ENCODE measurements at places on chromosomes 7 and 10.

GRCh38 chr10:121848082-121848481, 79.7 kb downstream of the ATE1 start:
- no peak for DNase-seq

DNA sequence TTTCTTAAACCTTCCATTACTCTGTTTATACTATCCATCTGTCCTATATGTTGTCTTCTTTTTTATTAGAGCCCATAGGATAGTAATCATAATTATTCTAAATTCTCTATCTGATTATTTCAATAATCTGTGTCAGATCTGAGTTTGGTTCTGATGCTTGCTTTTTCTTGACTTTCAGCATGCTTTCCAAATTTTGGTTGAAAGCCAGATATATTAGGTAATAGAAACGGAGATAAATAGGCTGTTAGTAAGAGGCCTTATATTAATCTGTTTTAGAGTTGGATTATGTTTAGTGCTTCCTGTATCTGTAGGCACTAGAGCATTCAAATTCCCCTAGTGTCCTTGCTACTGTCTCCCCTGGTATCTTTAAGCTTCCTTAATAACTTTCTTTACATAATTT, 939.9 kb upstream of the GHITM start:
- no peak for DNase-seq

DNA sequence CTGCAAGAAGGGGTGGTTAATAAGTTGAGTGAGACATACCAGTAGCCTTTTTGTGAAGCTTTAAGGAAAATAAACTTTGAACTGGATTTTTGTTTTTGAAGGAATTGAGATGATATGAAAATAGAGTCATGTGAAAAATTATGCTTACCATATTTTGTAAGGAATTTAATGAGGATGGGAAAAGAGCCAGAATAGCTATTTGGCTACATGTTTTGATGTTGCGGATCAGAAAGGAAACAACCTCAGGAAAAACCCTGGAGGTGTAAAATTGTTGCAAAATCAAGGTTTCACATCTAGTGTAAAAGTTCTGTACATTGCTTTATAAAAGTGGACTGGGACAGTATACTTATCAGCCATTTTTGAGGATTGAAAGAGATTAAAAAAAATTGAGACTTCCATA, 15.0 kb downstream of the TBC1D12 start:
- DNase-seq: no peak

DNA sequence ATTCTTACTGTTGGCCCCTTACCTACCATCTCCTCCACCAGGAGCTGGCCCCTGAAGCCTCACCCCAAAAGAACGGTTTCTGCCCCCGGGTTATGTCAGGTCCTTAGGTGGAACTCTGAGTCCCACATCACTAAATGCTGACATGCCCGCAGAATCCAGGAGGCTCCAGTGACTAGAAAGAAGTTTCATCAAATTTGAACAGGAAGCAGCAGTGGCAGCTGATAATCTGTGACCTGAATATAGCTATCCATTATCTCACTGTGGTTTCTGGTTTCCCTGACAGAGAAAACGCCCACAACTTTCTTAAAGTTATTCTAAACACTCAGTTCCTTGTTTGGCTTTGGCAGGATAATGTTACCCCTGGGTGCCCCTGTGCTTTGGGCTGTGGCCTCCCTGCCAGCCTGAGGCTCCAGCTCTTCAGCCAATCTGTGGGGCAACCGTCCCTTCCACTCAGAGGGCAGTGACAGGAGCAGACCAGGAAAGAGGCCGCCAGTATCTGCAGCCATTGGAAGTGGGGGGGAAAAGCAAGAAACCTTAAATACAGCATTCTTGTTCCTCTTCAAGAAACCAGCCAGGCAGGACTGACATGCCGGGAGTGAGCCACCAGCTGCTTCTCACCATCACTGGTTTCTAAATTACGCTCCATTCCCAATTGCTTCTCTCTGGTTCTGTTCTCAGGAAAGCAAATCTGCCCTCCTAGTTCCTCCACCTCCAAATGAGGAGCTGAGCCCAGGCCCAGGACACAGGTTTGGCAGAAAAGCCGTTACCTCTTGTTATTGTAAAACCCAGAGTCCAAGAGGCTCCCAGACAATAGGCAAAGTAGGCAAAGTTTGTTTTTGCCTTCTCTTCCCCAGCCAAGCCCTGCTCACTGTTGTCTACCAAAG, 41.2 kb upstream of the VCL start:
- DNase-seq: peak; percentile 70

GRCh38 chr10:69655124-69655867, 25.2 kb downstream of the FAM241B start:
- DNase-seq: no peak

- no peak for DNase-seq
These were observed 40.5 kb downstream of the ENTPD1 start for GRCh38 chr10:95796504-95796903.

DNA sequence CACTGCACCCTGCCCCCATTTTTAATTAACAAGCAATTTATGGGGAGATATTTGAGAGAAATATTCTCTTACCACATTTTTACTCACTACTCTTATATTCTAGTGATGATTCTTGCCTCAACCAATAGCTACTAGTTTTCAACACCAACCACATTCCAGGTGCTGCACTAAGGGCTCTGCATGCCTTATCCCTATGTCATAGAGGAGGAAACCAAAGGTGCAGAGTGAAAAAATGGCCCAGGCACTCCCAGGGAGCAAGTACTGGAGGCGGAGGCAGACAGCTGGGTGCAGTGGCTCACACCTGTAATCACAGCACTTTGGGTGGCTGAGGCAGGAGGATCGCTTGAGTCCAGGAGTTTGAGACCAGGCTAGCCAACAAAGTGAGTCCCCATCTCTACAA, 35.5 kb upstream of the TPST1 start:
- DNase-seq: no peak

GRCh38 chr7:136693166-136694119, 175.0 kb upstream of the CHRM2 start:
- DNase-seq: no peak

DNA sequence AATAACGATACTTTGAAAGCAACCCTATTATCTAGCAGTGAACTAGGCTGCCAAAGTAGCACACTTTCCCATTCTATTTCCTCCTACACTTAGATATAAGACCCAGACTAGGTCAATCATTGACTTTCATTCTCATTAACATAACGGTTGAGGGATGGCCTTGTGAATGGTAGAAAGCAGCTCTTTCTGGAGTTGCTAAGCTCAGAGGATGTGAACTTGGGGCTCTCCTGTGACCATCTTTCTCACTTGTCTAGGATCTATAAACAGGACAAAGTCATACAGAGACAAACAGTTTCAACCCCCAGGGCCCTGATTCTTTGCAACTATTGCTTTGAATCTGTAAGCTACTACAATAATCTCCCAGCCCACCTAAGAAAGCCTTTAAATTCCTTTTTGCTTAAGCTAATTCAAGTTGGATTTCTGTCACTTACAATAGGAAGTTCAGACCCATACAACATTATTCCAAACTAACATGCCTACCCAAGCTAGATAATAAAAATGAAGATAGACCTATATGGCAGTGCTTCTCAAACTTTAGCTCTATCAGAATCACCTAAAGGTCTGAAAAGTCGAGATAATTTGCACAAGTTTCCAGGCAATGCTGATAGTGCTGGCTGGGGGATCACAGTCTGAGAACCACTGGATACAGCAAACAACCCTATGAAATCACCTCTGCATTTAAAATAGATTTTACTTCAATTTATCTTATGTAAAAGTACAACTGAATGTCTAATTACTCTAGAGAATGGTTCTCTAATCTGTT, 16.7 kb downstream of the P4HA1 start:
- DNase-seq: no peak

- no peak for DNase-seq
These were observed 860.5 kb downstream of the SORCS1 start for GRCh38 chr10:106304056-106304455.
